Activated CD4-positive, alpha-beta T cell treated with anti-CD3 and anti-CD28 coated beads, Interleukin-2, amount 10 ng/mL, durations not matched to agents 24 days and 14 days (primary cell): ENCODE measurements at places on chromosomes 5 and 9.

DNA sequence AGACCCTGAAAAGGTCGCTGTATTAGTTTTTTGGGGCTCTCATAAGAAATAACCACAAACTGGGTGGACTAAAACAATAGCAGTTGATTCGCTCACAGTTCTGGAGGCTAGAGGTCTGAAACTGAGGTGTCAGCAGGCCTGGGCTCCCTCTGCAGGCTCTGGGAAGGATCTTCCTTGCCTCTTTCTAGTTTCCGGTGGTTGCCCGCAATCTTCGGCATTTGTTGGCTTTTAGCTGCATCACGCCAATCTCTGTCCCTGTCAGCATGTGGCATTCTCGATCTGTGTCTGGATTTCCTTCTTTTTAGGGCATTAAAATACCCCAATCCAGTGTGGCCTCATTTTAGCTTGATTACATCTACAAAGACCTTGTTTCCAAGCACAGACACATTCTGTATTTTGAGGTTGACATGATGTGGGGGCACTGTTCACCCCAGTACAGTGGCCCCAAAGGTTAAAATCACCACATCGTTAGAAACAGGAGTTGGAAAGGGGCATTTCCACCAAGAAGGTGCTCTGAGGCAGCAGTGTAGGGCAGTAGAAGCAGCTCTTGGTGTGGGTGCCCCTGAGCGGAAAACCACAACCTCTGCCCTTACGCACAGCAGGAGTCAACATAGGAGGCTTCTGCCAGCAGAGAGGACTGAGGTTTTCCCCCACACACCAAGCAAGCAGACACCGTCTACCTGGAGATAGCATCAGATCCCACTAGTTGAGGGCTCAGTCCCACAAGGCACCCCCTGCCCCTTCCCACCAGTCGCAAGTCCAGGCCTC, 13.5 kb downstream of the ZNF79 start:
- no peak overlapping the region for H3K27ac ChIP-seq
- H3K4me3 ChIP-seq = no peak overlapping the region
- H3K36me3 ChIP-seq = peaks cover 88% of the 10 kb centered on the region
- no peak for DNase-seq

GRCh38 chr9:109510506-109510905, 12.4 kb upstream of the PTPN3 start:
- H3K4me3 ChIP-seq = no peak overlapping the region
- H3K36me3 ChIP-seq = no peaks in the 10 kb centered on the region
- peaks cover 33% of the 10 kb centered on the region for H3K27me3 ChIP-seq
- H3K4me1 ChIP-seq = no peaks in the 10 kb centered on the region
- no peak for DNase-seq
- H3K27ac ChIP-seq = no peak overlapping the region

- H3K27ac ChIP-seq = no peak within 1 kb of the TSS
- peak within 1 kb of the TSS; percentile 48 for H3K4me3 ChIP-seq
- peaks cover 5% of the 10 kb centered on the region for H3K4me1 ChIP-seq
- peak; percentile 59 for DNase-seq
Measured at GRCh38 chr5:160369990-160370712, at the start of gene C1QTNF2. C1QTNF2 (minus strand) TSS chr5:160370626; CDS start chr5:160355011, 15,615 bp downstream.

DNA sequence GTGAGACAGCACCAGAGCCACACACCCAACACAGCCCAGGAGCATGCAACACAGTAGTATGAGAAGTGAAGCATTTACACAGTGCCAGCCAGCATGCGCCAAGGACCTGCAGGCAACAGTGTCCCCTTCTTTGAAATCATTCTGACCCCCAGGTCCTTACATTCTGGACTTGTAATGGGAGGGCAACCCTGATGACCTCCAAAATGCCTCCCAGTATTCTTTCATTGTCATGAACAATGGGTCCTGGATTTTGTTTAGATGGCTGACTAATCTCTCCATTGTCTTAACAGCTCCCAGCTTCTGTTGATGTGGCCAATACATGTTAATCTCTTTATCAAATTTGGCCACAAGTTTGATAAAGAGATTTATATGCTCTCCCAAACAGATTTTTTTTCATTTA, 417.1 kb downstream of the DMRTA1 start:
- H3K4me1 ChIP-seq = no peaks in the 10 kb centered on the region
- H3K4me3 ChIP-seq = no peak overlapping the region
- no peaks in the 10 kb centered on the region for H3K27me3 ChIP-seq
- H3K27ac ChIP-seq = no peak overlapping the region

GRCh38 chr5:142134331-142135010, 25.9 kb downstream of the NDFIP1 start:
- DNase-seq = no peak
- H3K27me3 ChIP-seq = no peaks in the 10 kb centered on the region
- peaks cover 5% of the 10 kb centered on the region for H3K4me1 ChIP-seq

DNA sequence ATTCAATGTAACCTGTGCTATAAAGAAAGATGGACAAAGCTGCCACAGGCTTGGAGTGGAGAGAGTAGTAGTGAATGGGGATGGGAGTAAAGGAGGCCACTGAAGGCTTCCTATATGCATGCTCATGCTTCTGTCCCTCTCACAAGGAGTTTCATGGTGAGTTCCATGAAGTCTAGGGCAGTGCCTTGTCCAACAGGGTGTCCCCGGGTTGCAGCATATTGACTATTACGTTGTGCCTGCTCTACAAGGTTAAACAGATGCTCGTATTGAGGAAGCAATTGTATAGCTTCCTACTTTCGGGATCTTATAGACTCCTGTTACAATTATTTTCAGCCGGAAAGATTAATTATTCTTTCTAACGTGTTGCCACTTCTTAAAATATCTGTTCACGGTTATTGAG, 129.1 kb upstream of the PIK3R1 start:
- H3K4me3 ChIP-seq = no peak overlapping the region
- no peaks in the 10 kb centered on the region for H3K27me3 ChIP-seq
- H3K4me1 ChIP-seq = no peaks in the 10 kb centered on the region
- no peak for DNase-seq
- no peak overlapping the region for H3K27ac ChIP-seq
- no peaks in the 10 kb centered on the region for H3K36me3 ChIP-seq

DNA sequence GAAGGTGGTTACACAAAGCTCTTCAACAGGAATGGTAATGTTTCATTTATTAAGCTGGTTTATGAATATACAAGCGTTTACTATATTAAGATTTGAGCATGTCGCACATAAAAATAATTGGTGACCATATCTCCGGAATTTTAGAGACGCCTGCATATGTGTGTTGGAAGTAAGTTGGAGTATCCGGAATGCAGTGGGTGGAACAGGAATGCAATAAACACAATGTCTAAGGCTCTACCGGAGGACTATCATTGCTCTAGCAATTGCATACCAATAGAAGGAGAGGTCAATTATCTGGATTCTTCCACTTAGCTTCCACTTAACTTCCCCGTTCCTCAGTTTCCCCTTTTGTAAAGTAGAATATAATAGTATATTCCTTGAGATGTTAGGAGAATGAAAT, 1.1 kb upstream of the CEP78 start:
- H3K4me1 ChIP-seq = peaks cover 21% of the 10 kb centered on the region
- DNase-seq = no peak

GRCh38 chr9:14240537-14240936, 73.4 kb downstream of the NFIB start:
- no peaks in the 10 kb centered on the region for H3K27me3 ChIP-seq
- H3K4me1 ChIP-seq = no peaks in the 10 kb centered on the region
- no peak for DNase-seq
- H3K4me3 ChIP-seq = no peak overlapping the region

- DNase-seq = no peak
- no peaks in the 10 kb centered on the region for H3K27me3 ChIP-seq
- H3K27ac ChIP-seq = no peak overlapping the region
- H3K4me1 ChIP-seq = no peaks in the 10 kb centered on the region
- H3K4me3 ChIP-seq = no peak overlapping the region
Measured at GRCh38 chr5:8436924-8437323, 568.0 kb downstream of the MTRR start.

DNA sequence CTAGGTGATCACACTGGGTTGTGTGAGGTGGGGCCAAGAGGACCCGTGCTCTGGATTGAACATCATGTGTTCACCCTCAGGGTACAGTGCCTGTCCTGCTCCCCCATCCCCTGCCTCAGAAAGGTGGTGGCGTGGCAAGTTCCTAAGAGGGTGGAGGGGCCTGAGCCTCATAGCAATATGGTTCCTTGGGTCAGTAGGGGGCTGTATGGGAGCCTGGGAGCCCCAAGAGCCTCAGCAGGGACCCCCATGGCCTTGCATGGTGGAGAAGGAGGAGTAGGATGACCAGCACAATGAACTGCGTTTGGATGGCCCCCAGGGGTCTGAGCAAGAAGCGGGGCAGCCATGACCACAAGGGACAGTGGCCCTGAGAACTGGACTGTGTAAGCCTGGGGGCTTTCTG, 89.6 kb upstream of the SHB start:
- no peak overlapping the region for H3K27ac ChIP-seq
- no peaks in the 10 kb centered on the region for H3K36me3 ChIP-seq
- no peak for DNase-seq
